ENCODE measurements at places on chromosomes 16 and 17.

DNA sequence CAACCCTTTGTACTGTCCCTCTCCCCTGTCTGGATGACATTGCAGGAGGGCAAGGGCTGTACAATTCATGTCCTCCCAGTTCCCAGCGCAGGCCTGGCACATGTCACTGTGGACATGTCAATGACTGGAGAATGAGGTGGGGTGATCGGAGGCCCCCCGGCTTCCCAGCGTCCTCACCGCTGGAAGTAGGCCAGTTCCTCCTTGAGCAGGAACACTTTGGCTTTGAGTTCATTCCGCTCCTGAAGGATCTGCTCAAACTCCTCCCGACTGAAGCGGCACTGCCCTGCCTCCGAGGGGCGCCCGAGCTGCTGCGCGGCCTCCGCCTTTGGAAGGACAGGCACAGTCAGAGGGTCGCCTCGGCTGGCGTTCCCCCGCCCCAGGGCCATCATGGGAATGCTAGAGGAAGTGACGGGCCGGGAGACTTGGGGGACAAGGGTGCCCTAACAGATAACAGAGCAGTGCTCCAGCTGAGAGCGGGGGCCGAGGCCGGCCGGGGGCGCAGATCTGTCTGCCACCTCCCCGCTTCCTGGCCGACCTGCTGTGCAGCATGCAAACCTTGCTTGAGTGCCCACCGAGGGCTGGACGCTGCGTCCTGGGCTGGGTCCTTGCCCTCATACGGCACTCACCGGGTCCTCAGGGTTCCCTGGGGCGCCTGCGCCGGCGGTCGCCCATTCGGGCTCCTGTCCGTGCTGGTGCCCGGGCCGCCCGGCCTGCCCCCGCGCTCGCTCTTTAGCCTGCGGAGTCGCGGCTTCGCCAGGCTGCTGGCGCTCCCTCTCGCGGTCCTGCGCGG is 1.3 kb downstream of the RILP start:
- no peak for DNase-seq

GRCh38 chr17:5544115-5544514 is 40.2 kb downstream of the NLRP1 start:
- no peak for DNase-seq

- no peak for DNase-seq
Observed at GRCh38 chr17:28908640-28909167, 5.8 kb upstream of the DHRS13 start.

GRCh38 chr17:57135789-57136291 is 50.8 kb downstream of the AKAP1 start:
- no peak for DNase-seq

- DNase-seq, result no peak
Observed at GRCh38 chr16:48374255-48374654, 11.0 kb downstream of the SIAH1 start.

- DNase-seq, result no peak
Observed at GRCh38 chr17:6796017-6796886, 20.2 kb downstream of the FBXO39 start.

- DNase-seq, result peak; percentile 44
Observed at GRCh38 chr16:67537270-67537635, 8.6 kb downstream of the RIPOR1 start.

- no peak for DNase-seq
Observed at GRCh38 chr17:27540318-27541101, 84.3 kb downstream of the KSR1 start.

DNA sequence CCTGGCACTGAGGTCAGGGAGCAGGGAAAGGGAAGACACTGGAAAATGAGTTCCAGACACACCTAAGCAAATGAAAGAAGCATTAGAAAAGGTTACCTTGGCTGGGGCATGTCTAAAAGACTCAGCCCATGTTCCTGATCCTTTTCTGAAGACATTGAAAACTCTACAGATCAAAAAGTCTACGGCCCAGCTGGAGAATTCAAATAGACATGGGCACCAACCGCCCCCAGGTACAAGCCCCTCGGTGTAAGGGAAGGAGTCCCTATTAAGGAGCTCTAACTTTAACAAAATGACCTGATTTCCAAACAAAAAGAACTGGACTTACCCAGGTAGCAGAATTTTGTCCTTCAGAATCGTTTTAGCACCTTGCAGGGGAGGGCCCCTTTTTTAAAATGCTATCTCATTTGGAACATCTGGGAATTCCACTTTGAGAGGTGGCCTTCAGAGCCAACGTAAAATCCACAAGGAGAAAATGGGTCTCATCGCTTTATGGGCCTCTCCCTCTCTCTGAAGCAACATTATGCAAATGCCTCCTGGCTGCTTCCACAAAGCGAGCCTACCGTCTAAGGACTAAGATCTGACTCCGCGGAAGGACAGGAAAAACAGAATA is 43.6 kb upstream of the RBFOX3 start:
- no peak for DNase-seq

DNA sequence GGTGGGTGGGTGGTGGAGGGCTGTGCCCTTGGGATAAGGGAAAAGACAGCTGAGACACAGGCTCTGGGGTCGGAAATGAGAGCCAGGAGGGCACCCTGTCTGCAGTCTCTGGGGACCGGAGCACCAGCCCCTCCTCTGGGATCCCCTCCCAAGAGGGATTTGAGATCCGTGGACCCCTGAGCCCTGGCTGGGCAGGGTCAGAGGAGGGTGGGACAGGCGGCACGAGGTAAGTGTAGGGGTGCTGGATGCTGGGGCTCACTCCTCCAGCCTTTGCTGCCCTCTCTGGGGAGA is 425 bp downstream of the SGSH start:
- DNase-seq, result no peak

GRCh38 chr16:22373662-22374310 is 633 bp downstream of the CDR2 start:
- DNase-seq, result peak; percentile 24

- no peak for DNase-seq
Observed at GRCh38 chr17:12745486-12745885, 43.8 kb upstream of the ARHGAP44 start.

All from CD8-positive, alpha-beta memory T cell (primary cell).